RWPE2 (cell line): ENCODE measurements at places on chromosomes 5 and 9.
A peak's percentile ranks its signal among the peaks of the same experiment; 100 is the strongest.

- H3K27me3 ChIP-seq, result no peaks in the 10 kb centered on the region
- H3K27ac ChIP-seq, result no peak overlapping the region
- DNase-seq, result peak; percentile 26
- peaks cover 25% of the 10 kb centered on the region for H3K36me3 ChIP-seq
- no peaks in the 10 kb centered on the region for H3K4me1 ChIP-seq
Measured at GRCh38 chr9:137452006-137452760, 7.0 kb downstream of the NSMF start.

- H3K27me3 ChIP-seq, result no peaks in the 10 kb centered on the region
- peaks cover 19% of the 10 kb centered on the region for H3K4me1 ChIP-seq
- DNase-seq, result no peak
- peak overlapping the region; percentile 91 for H3K27ac ChIP-seq
- H3K36me3 ChIP-seq, result no peaks in the 10 kb centered on the region
Measured at GRCh38 chr5:35884773-35885172, 28.1 kb downstream of the IL7R start.

- no peaks in the 10 kb centered on the region for H3K27me3 ChIP-seq
- no peak overlapping the region for H3K4me3 ChIP-seq
Measured at GRCh38 chr9:109743696-109744095, 36.3 kb upstream of the PALM2AKAP2 start.

DNA sequence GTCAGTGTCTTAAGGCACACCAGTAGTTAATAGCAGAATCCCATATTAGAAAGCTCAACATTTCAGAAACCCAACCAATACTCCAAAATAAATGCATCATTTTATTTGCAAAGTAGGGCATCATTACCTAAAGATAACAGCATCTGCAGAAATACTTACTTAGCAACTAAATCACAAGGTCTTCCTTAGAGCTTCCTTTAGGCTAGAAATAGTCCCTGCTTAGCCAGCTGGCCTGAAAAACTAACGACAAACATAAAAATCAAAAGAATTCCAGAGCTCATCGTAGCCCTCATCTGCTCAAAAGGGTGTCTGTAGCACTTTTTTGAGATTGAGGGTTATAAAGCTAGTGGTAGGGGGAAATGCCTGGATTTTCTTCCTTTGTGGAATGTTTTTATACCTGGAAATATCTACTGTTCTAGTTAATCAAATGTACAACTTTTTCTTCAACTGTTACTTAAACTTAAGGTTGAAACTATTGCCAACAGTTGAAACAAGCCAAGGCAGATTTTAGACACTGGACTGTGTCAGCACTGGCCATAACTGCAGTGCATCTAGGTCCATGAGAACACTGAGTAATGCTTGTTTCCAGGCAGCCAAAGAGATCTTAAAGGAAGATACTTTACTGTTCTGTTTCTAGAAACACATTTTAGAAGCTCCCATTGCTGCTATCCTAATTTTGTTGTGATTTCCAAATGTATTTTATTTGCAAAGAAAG, 129.4 kb upstream of the RASA1 start:
- no peaks in the 10 kb centered on the region for H3K27me3 ChIP-seq
- peaks cover 17% of the 10 kb centered on the region for H3K4me1 ChIP-seq
- DNase-seq, result no peak
- peak overlapping the region; percentile 68 for H3K27ac ChIP-seq

GRCh38 chr9:91234523-91234922, 127.2 kb downstream of the AUH start:
- no peak overlapping the region for H3K27ac ChIP-seq
- no peaks in the 10 kb centered on the region for H3K4me1 ChIP-seq
- H3K36me3 ChIP-seq, result no peaks in the 10 kb centered on the region

DNA sequence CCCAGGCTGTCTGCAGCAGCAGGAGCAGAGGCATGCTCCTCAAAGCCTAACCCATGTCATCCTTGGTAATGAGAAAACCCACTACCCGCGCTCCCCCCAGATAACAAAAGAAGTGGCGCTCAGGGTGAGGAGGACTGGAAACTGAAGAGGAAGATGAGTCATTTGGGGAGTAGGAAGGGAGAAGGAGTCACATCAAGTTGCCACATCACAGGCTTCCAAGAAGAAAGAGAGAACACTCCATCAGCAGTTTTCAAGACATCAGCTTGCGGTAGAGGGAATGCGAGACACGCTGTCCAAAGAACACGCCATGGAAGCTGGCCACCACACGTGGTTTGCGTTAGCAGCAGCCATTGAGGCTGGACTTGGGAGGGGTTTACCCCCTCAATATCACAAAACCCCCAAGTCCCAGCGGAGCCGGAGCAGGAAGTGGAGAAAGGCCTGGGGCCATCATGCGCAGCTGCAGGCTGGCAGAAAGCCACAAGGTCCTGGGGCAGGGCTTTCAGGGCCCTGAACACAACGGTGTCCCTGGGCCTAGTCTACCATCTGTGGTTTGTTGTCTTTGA, 41.5 kb downstream of the SH3PXD2B start:
- H3K4me1 ChIP-seq, result peaks cover 41% of the 10 kb centered on the region
- no peak overlapping the region for H3K4me3 ChIP-seq
- H3K27ac ChIP-seq, result peak overlapping the region; percentile 58
- DNase-seq, result no peak

- H3K27me3 ChIP-seq, result no peaks in the 10 kb centered on the region
- no peak overlapping the region for H3K4me3 ChIP-seq
- DNase-seq, result no peak
Measured at GRCh38 chr5:125467222-125467621, 720.8 kb upstream of the ZNF608 start.

DNA sequence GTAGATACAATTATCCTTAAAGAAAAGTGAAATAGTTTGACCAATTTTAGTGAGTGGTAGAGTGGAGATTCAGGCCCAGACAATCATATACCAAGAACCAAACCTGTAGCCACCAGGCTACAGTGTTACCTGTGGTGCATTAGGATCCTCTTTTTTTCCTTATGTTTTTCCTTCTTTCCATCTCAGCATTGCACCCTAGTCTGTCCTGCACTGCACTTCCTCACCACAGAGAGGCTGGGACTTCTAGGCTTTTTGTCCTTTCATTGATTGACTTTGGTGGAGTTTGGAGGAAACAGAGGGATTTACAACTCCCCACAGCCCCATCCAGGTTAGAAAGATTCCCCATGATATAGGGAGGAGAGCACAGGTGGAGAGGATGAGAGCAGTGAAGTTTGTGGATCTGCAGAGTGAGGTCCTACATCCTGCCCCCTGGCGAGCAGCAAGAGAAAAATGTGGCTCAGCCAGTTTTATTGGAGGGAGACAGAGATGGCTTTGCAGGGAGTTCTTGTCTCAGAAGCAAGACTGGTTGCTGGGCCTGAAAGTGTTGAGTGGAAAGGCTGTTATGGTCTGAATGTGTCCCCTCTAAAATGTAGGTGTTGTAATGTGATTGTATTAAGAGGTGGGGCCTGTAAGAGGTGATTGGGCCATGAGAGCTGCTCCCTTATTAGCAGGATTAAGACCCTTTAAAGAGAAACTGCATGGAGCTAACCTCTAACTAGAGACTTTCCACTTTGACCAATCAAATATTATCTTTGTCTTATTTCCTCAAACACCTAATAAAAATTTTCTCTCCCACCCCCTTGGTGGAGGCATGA, 36.2 kb downstream of the KIF4B start:
- no peak overlapping the region for H3K4me3 ChIP-seq
- no peaks in the 10 kb centered on the region for H3K4me1 ChIP-seq
- H3K36me3 ChIP-seq, result no peaks in the 10 kb centered on the region
- no peak for DNase-seq
- no peak overlapping the region for H3K27ac ChIP-seq

- H3K27me3 ChIP-seq, result no peaks in the 10 kb centered on the region
- DNase-seq, result no peak
- H3K4me3 ChIP-seq, result no peak overlapping the region
- H3K36me3 ChIP-seq, result no peaks in the 10 kb centered on the region
- H3K27ac ChIP-seq, result no peak overlapping the region
Measured at GRCh38 chr9:133545494-133546286, 11.2 kb downstream of the ADAMTSL2 start.

GRCh38 chr9:32884482-32884881, 101.1 kb downstream of the TMEM215 start:
- no peak overlapping the region for H3K27ac ChIP-seq
- H3K4me1 ChIP-seq, result no peaks in the 10 kb centered on the region
- DNase-seq, result no peak
- H3K4me3 ChIP-seq, result no peak overlapping the region
- H3K36me3 ChIP-seq, result no peaks in the 10 kb centered on the region

- H3K27me3 ChIP-seq, result peaks cover 31% of the 10 kb centered on the region
- no peaks in the 10 kb centered on the region for H3K4me1 ChIP-seq
- no peak for DNase-seq
Measured at GRCh38 chr5:77182367-77182766, 28.1 kb upstream of the PDE8B start.

- H3K27ac ChIP-seq, result no peak overlapping the region
- no peaks in the 10 kb centered on the region for H3K36me3 ChIP-seq
- H3K4me1 ChIP-seq, result no peaks in the 10 kb centered on the region
- no peak overlapping the region for H3K4me3 ChIP-seq
- no peak for DNase-seq
- peaks cover 6% of the 10 kb centered on the region for H3K27me3 ChIP-seq
Measured at GRCh38 chr9:38312406-38312805, 80.1 kb upstream of the ALDH1B1 start.

DNA sequence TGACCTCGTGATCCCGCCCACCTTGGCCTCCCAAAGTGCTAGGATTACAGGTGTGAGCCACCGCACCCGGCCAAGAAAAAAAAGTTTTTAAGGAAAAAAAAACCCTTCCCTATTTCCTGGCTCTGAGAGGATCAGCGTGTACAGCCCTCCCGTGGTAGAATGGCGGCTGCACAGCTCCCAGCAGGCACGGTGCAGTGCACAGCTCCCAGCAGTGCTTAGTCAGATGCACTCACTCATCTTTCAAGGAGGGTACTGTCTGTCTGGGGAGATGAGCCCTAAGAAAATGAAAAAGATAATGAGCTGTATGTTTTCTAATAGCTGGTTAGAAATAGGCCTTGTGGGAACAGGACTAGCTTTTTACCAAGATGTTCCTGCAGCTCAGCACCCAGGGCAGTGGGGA, 36.7 kb upstream of the SLC2A8 start:
- peaks cover 13% of the 10 kb centered on the region for H3K4me1 ChIP-seq
- no peak overlapping the region for H3K4me3 ChIP-seq
- H3K27ac ChIP-seq, result peak overlapping the region; percentile 73
- no peaks in the 10 kb centered on the region for H3K27me3 ChIP-seq
- no peaks in the 10 kb centered on the region for H3K36me3 ChIP-seq
- DNase-seq, result no peak

DNA sequence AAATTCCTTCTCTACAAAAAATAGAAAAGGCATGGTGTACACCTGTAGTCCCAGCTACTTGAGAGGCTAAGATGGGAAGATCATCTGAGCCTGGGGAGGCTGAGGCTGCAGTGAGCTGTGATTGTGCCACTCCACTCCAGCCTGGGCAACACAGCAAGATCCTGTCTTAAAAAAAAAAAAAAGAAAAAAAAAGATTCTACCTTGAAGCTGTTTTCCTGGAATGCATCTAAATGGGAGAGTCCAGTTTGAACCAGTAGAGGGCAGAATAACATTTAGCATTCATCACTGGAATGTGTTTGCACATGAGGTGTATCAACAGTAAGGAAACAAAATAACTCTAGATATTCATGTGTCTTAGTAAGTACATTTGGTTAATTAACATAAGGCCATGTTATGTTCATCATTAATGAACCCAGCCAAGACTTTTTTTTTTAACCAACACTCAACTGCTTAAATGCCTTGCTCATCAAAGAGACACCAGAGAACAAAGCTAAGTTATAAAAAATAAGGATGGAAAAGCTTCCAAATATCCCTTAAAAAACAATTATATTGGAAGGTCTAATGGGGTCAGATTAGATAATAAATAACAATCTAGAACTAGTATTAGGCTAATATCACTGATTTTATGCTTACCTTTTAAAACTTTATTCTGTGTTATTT, 16.1 kb downstream of the IFNE start:
- no peaks in the 10 kb centered on the region for H3K4me1 ChIP-seq
- H3K27me3 ChIP-seq, result no peaks in the 10 kb centered on the region
- H3K27ac ChIP-seq, result no peak overlapping the region
- H3K4me3 ChIP-seq, result no peak overlapping the region
- peaks cover 5% of the 10 kb centered on the region for H3K36me3 ChIP-seq

GRCh38 chr5:43560128-43560527, 3.3 kb upstream of the PAIP1 start:
- H3K4me3 ChIP-seq, result no peak overlapping the region
- no peak overlapping the region for H3K27ac ChIP-seq
- DNase-seq, result no peak
- no peaks in the 10 kb centered on the region for H3K27me3 ChIP-seq
- peaks cover 10% of the 10 kb centered on the region for H3K4me1 ChIP-seq

DNA sequence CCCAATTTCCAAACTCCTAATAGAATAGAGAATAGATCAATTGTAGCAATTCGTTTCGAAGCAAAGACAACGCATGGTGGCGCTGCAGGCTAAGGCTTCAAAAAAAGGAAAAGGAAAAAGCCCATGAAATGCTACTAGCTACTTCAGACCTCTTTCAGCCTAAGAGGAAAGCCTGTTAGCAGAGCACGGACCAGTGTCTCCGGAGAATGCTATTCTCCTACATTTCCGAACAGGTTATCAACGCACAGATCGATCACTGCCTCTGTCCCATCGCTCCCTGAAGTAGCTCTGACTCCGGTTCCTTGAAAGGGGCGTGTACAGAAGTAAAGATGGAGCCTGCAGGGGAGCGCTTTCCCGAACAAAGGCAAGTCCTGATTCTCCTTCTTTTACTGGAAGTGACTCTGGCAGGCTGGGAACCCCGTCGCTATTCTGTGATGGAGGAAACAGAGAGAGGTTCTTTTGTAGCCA, at the start of gene PCDHB15:
PCDHB15 (plus strand) TSS at position 146 of the 468 bp plus-strand sequence; CDS start at position 330, 184 bp downstream.
- DNase-seq, result no peak
- H3K36me3 ChIP-seq, result no peaks in the 10 kb centered on the region
- no peak within 1 kb of the TSS for H3K27ac ChIP-seq
- peaks cover 6% of the 10 kb centered on the region for H3K27me3 ChIP-seq
- no peak within 1 kb of the TSS for H3K4me3 ChIP-seq

DNA sequence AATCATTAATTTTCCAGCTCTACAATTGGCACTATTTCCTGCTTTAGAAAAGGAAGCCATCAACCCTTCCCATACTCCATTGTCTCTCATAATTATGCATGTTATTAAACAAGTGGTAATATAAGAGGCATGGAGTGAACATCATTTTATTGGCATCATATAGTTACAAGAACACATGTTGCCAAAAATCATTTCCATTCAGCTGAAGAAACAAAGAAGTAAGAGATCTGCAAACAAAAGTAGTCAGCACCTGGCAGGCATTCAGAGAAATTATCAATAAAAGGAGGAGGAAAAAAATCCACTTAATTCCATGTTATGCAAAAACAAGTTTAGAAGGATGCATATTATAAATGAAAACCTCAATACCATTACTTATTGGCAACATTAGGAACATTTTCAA, 1208.2 kb upstream of the C9orf72 start:
- peaks cover 15% of the 10 kb centered on the region for H3K4me1 ChIP-seq
- no peak overlapping the region for H3K27ac ChIP-seq
- H3K36me3 ChIP-seq, result no peaks in the 10 kb centered on the region
- no peak for DNase-seq

- H3K36me3 ChIP-seq, result no peaks in the 10 kb centered on the region
- no peak overlapping the region for H3K27ac ChIP-seq
- peaks cover 21% of the 10 kb centered on the region for H3K4me1 ChIP-seq
- no peak for DNase-seq
Measured at GRCh38 chr5:52925001-52925400, 64.2 kb upstream of the ITGA2 start.
